Kidney glomerular epithelial cell (primary cell): ENCODE measurements at places on chromosomes 3 and 15.

GRCh38 chr15:35540021-35540420 is 5.9 kb downstream of the DPH6 start:
- DNase-seq = no peak

GRCh38 chr15:99826157-99826780 is 93.0 kb upstream of the LYSMD4 start:
- DNase-seq = no peak

DNA sequence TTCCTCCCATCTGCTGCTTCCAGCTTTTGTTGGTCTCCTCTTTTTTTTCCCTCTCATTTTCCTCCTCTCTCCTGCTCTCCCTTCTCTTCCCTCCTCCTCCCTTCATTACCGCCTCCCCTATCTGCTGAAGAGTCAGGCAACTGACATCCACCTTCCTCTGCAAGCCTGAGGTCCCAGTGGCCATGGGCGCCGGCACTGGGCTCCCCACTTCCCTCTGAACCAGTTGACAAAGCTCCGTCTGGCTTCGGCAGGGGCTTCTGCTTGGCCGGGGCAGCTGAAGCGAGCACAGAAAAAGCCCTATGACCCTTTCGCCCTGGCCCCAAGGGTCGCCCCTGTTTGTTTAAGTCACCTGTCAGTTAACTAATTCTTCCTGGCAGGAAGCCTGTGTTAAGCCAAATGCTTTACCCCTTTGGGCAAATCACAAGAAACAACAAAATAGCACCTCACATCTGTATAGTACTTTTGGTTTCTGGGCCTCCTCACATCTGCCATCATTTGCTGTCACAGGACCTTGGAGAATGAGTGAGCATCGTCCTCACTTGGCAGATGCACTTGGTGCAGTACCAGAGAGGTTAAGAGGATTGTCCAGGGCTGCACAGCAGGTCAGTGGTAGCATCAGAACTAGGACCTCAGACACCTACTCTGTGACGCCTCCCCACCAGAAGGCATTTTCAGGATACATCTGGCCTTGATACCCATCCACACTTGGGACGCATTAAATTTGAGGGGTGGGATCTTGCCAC is 27.7 kb downstream of the ITGA11 start:
- DNase-seq = no peak

- DNase-seq = peak; percentile 69
Observed at GRCh38 chr15:69393831-69394491, 20.2 kb upstream of the KIF23 start.

- DNase-seq = no peak
Observed at GRCh38 chr3:24490151-24490550, 4.5 kb downstream of the THRB start.

DNA sequence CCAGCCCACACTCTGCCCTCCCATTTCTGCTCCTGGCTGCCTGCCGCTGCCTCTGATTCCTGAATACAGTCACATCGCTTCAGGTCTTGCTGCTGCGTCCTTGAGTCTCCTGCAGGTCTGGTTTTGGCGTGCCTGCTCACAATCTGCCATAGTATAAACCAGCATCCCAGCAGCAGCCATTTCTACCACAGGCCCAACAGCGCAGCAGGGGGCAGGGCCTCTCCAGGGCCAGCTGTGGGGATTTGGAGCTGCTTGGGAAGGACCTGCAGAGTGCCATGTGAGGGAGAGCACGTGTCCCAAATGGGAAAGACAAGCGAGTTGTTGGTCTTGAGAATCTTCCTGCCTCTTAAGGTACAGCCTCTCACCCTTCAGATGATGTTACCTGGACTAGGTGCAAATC is 398.3 kb upstream of the PPP2R3A start:
- no peak for DNase-seq

DNA sequence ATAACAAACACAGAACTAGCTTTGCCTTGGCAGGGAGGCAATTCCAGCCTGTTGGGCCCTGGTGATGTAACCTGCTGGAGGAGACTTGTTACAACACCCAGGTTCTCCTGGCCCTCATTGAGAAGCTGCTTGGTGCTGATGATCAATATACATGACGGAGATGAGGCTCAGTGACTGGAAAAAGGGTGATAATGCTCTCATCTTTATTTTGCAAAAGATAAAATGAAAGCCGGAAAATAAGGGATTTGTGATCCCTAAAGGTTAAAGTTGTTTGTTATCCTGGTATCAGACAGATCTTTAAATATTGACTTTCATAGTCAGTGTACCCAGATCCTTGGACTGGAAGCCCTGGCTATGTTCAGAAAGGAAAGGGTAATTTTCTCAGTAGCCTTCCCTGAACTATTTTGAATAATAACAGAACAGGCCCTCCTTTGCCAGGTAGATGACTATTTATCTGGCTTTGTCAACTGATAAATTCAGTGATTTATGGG is 118.9 kb upstream of the MEIS2 start:
- no peak for DNase-seq
